ENCODE measurements at places on chromosomes 6 and 20. TPM values are rescaled to one million over a fixed set of nuclear protein-coding genes. Genes with fewer than 3 reads are reported as not detected.

GRCh38 chr6:128259730-128260685 is 260.4 kb downstream of the PTPRK start:
- peaks cover 23% of the 10 kb centered on the region for H3K4me1 ChIP-seq
- no peak for DNase-seq
- H3K27ac ChIP-seq = peak overlapping the region; percentile 87
- peaks cover 18% of the 10 kb centered on the region for H3K36me3 ChIP-seq
- no peaks in the 10 kb centered on the region for H3K27me3 ChIP-seq
- peak overlapping the region; percentile 84 for H3K4me3 ChIP-seq

DNA sequence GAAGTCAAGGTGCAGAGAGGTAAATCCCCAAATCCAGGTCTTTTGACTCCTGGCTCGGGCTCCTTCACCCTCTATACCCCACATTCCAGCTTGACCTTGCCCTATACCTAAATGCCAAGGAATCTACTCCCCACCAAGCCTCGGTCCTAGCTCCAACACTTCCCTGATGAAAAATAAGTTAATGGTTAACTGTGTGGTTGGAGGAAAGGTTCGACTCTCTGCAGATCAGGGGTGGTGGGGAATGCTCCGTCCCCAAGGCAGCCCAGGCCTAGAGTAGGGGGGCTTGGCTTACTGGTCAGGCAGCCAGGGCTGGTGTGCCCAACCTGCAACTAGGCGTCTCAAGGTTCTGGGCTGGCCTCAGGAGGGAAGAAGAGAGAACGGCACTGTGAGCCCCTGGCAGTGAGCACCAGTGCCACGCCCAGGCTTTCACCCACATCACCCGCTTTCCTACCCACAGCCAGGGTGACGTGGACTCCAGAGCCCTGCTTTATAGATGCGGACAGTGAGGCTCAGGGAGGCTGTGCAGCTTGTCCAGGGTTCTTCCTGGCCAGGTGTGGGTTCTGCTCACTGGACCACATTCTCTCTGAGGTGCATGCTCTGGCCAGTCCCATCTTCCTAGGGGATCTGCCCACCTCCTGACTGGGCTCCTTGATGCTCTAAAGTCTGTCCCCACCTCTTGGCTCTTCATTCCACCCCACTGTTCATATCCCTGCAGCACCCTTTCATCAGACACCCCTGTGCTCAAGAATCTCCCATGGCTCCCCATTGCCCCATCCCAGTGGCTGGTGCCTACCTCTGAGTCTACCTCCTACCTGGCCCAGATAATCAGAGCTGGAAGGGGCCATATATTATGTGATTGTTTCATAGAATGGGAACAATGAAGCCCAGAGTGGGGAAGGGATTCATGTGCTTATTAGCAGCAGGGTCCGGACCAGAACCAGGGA is 8.2 kb downstream of the SPDEF start:
- no peaks in the 10 kb centered on the region for H3K4me1 ChIP-seq
- H3K36me3 ChIP-seq = no peaks in the 10 kb centered on the region
- H3K27ac ChIP-seq = no peak overlapping the region
- H3K4me3 ChIP-seq = no peak overlapping the region
- no peak for DNase-seq
- H3K27me3 ChIP-seq = peaks cover 2% of the 10 kb centered on the region

DNA sequence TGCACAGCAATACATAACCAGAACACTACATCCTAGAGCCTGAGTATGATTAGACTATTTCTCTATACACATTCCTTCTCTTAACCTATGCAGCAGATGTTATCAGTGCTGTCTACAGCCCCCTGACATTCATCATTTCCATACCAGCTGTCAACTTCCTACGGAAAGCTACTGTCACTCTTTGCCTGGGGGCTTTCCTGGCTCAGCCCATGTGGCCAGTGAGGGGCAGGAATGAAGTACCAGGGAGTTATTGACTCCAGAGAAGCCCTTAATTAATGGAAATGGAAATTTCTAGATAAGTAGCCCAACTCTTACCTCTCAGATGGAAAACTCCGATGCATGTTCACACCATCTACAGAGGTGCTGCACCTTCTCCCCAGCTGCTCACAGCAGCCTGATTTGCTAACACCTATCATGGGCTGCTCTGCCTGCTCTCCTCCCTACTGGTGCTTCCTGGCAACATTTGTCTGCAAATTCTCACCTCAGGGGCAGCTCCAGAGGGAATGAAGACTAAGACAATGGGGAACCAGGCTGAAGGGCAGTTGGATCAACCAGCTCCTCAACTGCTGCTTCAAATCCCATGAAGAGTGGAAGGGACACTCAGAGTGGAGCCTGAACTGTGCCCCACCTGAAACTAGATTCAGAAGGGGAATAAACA is 59.6 kb downstream of the LINC00237 start:
- H3K27ac ChIP-seq = no peak overlapping the region
- no peak overlapping the region for H3K4me3 ChIP-seq
- H3K4me1 ChIP-seq = no peaks in the 10 kb centered on the region
- H3K36me3 ChIP-seq = no peaks in the 10 kb centered on the region

IPCEF1 gene
- 46.4 TPM for total RNA-seq

CRIP3 gene
- total RNA-seq = 0.47 TPM

DNA sequence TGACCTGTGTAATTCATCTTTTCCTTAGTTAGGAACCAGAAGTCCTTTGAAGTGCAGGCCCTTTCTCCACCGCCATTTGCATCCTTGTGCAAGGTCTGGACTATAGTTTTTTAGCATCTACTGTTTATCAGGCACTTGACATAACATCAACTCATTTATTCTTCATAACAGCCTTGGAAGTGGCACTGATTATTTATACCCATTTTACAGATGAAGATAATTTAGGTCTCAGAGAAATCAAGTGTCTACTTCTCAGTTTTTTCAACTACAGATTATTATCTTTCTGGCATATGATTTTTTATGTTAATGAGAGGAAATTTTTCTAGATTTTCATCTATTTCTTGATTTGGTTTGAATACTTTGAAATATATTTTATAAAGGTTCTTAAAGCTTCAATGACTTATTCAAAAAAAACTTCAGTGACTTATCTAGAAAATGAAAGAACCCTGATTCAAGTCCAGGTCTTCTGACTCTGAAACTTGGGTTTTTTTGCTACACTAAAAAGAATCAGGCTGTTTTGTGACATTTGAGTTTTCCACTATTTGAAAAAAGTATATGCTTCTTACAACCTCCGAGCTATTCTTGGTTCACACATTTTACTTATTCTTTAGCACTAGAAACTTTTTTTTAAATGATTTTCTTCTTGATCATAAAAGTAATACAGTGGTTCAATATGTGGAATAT is 3.1 kb upstream of the UBE2J1 start:
- no peak overlapping the region for H3K4me3 ChIP-seq
- H3K36me3 ChIP-seq = no peaks in the 10 kb centered on the region
- H3K4me1 ChIP-seq = peaks cover 46% of the 10 kb centered on the region
- H3K27ac ChIP-seq = no peak overlapping the region
- no peaks in the 10 kb centered on the region for H3K27me3 ChIP-seq

ANKEF1 gene
- 8.1 TPM for total RNA-seq

DNA sequence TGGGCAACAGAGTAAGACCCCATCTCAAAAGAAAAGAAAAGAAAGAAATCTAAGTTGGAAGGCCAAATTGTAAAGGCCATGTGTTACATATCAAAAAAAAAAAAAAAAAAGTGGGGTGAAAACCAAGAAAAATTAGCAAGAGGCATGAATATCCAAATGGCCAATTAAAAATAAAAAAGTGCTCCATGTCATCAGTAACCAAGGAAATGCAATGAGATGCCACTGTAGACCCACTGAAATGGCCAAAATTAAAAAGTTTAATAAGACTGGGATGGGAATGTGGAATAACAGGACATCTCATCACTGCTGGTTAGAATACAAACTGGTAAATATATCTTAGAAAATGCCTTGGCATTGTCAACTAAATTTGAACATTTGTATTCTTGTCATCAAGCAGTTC is 30.1 kb upstream of the BCLAF1 start:
- H3K27ac ChIP-seq = no peak overlapping the region
- H3K27me3 ChIP-seq = peaks cover 10% of the 10 kb centered on the region
- H3K4me3 ChIP-seq = no peak overlapping the region

SLC17A3 gene
- total RNA-seq = 0.23 TPM

COX7A2 gene
- 358 TPM for total RNA-seq

DNA sequence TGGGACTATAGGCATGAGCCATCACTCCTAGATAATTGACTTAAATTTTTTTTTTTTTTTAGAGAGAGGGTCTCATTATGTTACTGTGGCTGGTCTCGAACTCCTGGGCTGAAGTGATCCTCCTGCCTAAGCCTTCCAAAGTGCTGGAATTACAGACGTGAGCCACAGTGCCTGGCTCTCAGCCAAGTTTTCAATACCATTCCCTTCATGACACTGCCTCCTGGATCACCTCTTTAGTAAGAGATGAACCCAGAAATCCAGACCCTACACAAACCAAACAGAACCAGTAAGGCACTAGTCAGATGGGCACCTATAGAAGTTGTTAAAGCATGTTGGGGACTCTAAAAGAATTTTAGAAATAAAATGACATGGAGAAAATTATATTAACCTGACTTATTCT is 18.3 kb upstream of the RIMS4 start:
- H3K4me3 ChIP-seq = no peak overlapping the region
- DNase-seq = no peak

SPATS1 gene
- total RNA-seq = not detected

GRCh38 chr20:13656721-13657368 is 18.1 kb upstream of the TASP1 start:
- H3K36me3 ChIP-seq = no peaks in the 10 kb centered on the region
- peaks cover 2% of the 10 kb centered on the region for H3K27me3 ChIP-seq
- H3K27ac ChIP-seq = no peak overlapping the region
- H3K4me1 ChIP-seq = no peaks in the 10 kb centered on the region
